ENCODE measurements at places on chromosomes 4 and X.

DNA sequence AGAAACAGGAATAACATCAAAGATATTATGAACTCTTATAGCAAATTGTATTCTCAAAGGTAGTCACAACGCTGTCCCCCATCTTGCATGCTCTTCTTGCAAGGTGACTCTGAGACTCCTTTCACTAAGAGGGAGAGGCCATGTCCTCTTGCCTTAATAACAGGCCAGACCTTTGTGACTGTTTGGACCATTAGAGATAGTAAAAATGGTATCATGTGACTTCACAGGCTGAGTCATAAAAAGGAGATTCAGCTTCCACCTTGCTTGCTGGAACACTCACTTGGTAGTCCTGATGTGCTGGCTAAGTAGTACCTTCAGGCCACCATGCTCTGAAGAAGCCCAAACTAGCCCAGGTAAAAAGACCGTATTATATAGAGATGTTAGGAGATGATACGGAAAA lies 143.8 kb downstream of the FBXW7 start:
- DNase-seq = no peak

GRCh38 chr4:79210636-79211049 lies 115.2 kb downstream of the NAA11 start:
- DNase-seq = no peak

GRCh38 chr4:6768539-6768905 lies 14.0 kb upstream of the KIAA0232 start:
- no peak for DNase-seq

DNA sequence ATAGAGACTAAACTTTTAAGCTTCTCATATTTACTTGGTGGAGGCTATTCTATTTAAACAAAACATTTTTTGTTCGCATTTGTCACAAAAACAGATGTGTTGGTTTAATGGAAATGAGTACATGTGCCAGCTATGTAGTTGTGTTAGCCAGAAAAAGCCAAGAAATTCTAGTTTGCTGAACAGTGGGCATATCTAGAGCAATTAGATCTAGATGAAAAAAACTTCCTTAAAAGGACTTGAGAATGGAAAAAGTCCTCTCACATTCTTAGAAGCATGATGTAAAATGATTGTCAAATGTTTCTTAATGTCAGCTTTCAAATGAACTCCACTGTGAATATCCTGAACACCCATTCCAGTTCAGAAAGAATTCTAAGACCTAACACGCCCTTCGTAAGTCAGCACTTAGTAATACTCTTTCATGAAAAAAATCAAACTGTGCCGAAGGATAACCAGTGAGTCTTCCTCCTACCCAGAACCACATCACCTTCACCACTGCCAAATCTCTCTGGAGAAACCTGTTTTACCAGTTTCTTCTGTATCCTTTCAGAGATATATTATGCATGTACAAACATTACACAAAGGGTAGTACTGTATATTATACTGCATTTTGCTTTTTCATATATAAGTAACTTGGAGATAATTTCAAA lies 28.2 kb downstream of the PHKA1 start:
- DNase-seq = peak; percentile 1

DNA sequence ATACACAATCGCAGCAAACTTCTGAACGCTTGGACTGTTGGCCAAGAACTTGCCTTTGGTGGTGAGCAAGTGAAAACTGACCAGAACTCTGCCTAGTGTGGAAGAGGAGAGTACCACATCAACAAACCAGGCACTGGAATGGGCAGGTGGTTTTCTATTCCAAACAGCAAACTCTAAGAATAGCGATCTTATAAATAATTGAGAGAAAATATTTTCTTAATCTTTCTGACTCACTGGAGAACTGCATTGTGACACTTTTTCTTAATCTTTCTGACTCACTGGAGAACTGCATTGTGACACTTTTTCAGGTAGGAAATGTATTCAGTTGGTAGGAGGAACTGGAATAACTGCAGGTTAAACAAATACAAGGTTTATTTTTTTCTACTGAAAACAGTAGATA lies 57.0 kb upstream of the SORBS2 start:
- no peak for DNase-seq

DNA sequence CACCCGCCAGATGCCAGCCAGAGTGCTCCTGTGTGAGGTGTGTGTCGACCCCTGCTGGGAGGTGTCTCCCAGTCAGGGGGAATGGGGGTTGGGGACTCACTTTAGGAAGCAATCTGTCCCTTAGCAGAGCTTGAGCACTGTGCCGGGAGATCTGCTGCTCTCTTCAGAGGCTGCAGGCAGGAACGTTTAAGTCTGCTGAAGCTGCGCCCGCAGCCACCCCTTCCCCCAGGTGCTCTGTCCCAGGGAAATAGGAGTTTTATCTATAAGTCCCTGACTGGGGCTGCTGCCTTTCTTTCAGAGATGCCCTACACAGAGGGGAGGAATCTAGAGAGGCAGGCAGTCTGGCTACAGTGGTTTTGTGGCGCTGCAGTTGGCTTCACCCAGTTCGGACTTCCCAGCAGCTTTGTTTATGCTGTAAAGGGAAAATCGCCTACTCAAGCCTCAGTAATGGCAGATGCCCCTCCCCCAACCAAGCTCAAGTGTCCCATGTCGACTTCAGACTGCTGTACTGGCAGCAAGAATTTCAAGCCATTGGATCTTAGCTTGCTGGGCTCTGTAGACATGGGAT lies 80.8 kb downstream of the CCSER1 start:
- DNase-seq = no peak

DNA sequence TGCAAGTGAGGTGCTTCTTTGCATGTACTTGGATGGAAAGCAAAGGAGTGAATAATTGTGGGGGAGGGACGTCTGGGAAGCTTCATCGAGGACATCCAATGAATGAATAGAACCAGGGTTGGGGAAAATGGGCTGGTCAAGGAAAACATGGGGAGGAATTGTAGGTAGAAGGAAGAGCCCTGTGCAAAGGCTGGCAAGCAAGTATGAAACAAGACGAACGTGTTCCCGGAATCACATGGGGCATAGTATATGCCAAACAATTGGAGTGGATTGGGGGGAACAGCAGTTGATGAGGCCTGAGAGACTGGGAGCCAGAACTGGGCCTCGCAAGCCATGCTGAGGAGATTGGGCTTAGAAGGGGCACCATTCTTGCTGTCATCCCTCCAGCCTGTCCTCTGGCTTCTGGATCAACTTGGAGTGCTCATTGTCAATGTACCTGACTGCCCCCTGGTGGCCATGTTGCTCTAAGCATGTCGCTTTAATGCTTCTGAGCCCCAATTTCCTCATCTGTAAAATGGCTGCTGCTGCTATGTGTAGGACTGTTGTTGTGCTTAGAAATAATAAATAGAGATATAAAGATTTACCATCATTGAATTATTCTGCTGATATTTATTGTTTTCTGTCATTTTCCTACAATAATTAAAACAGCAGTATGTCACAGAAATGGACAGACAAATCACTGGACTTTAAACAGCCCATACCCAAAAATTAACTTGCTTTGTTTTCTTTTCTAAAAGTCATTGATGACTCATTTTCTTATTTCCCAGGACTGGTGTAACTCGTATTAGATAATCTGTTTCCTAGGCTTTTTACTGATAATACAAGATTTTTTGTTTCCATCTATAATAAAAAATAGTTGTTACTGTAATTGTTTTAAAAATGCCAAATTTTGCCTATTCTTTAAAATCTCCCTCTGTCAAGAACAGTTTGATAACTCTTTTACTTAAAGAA lies 66.4 kb downstream of the JADE3 start:
- no peak for DNase-seq

GRCh38 chr4:3707423-3708102 lies 58.6 kb upstream of the ADRA2C start:
- no peak for DNase-seq

DNA sequence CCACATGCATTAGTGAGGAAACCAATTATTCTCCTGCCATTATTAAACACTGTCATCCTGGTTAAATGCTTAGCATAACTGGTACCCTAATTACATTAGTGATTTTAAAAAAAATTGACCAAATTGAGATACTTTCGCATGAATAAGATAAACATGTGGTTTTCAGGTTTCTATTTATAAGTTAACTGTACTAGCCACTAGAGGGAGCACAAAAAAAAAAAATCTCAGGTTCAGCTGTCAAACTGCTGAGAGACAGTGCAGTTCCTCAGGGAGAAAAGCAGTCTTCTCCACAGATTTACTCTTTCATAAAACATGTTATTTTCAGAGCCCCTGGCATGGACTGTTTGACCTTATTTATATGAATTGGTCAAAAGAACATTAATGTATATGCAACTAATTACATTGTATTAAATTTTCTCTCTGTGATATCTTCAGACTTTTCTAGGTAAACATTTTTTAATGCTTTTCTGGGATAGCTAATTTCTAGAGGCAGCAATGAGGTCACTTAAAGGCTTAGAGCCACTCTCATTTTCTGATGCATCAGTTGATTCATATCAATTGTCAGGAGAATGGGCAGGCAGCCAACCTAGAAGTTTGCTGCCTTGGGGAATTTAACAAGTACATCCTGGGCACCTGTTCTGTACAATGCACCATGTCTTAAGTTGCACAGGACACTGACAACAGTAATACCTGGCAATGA lies 167.5 kb downstream of the CDS1 start:
- DNase-seq = peak; percentile 41

DNA sequence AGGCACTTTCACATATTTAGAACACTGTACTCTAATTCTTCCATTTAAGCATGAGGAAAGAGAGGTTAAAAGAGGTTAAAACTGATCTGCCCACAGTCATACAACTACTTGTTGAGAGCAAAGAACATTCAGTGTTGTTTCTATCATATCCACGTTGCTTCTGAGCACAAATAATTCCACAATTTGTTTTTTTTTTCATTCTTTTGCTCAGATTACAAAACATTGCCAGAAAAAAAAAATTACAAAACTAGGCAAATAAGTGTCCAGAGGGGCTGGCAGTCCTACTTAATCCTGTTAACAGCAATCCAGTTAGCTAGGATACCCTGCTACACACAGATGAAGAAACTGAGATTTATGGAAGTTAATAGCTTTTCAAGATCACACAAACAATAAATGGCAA lies 6.3 kb upstream of the USP53 start:
- DNase-seq = no peak

DNA sequence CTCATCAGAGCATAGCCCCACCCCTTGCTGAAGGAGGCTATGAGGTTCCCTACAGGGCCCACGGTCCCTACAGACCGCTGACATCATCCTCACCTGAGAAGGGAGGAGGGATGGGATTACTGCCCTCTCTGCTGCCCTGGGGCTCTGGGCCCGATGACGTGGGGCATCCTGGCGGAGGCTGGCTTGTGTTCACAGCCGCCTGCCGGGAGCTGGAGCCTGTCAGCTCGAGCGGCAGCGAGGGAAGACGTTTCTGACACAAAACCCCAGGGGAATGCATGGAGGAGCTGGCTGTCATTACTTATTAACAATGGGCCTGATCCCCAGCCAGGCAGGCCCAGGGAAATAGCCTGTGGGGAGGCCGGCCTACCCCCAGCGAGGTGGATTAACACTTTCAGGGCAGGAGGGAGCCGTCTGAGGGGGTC lies 106.6 kb upstream of the ATP6AP2 start:
- no peak for DNase-seq

DNA sequence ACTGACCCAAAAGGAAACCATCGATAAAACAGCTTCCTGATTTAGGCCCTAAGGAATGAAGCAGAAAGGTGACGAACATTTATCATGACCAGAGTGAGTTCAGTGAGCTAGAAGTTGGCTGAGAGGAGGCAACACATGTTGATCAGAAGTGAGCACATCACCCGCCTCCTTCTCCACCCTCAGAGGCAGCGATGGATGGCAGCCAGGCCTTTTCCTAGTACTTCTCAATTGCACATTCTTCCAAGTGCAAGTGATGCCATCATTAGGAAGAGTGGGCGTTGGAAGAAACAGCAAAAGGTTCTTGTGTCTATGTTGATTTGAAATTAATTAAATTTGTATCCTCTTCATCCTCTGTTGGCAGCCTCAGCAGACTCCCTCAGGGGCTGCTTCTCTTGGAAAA lies 51.7 kb downstream of the TMEM154 start:
- DNase-seq = no peak

DNA sequence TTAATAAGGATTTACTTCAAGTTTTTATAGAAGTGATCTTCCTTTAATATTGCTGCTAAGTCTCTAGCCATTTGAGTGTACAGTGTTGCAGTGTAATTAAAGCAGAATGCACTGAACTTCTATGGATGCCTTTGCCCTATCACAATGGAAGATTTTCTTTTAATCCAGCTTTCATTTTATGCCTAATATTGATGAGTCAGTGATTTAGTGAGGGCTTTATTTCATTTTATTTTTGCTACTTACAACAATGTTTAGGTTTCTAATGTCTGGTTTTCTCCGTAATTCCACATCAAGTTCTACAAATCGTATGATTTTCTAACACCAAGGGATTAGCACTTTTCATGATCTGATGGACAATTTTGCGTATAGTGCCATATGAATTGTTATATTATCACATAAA lies 504.1 kb downstream of the PCDH11X start:
- no peak for DNase-seq

DNA sequence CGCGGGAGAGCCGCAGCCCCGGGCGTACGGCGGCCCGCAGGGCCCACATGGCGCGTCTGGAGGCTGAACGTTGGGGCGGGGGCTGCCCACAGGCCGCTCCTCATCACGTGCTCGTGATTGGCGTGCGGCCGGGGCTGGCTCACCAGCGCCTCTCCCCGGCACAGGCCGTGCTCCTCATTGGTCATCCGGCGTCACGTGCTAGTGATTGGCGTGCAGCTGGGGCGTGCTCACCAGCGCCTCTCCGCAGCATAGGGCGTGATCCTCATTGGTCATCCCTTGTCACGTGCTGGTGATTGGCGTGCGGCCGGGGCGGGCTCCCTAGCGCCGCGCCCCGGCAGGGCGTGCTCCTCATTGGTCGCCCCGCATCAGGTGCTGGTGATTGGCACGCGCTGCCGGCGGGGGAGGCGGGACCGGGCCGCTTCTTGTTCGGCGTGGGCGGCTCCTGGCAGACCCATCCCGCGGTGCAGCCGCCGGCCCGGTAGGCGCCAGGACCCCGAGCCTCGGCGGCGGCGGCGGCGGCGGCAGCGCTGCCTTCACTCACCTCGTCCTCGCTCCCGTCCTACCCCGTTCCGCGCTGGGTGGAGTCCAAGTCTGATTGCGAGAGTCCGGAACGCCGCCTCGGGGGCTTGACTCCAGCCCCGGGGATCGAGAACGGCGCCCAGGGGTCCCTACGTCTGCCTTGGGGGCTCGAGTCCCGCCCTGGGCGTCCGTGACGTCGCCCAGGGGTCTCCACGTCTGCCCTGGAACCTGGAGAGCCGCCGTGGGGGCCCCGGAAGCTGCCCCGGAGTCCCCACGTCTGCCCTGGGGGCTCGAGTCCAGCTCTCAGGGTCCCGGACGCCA lies at the start of gene GTPBP6:
GTPBP6 (minus strand) TSS at position 58 of the 840 bp plus-strand sequence; CDS start at position 49, 9 bp downstream.
- no peak for DNase-seq

DNA sequence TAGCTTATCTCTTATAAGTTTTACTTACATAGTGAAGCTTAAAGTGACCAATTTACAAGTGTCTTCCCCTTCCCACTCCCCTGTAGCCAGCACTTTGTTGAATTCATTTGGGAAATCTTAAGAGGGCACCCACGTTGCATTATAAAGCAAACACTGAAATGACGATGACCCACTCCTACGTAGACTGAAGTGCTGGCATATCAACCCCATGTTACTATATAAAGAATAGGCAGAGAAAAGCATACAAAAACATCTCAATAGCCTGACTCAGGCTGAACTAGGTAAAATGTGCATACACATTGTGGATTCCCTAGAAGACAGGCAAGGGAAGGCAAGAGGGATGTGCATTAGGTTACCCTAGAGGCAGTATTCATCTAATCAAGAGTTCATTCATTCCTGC lies 313.4 kb downstream of the TENM3 start:
- DNase-seq = peak; percentile 40

GRCh38 chrX:48831909-48832291 lies 3.5 kb downstream of the PCSK1N start:
- no peak for DNase-seq

GRCh38 chr4:70654605-70655011 lies 11.7 kb downstream of the JCHAIN start:
- DNase-seq = no peak

Data from DMS79 (cell line).